ENCODE measurements at places on chromosomes 4 and X.

GRCh38 chr4:82780170-82780751 is 18.3 kb downstream of the SCD5 start:
- no peak for DNase-seq

GRCh38 chr4:115113506-115114106 is at the start of gene NDST4:
TSS of gene NDST4 (minus strand) at chr4:115113620. CDS start at chr4:115077036, 36,584 bp downstream.
- DNase-seq, result no peak

GRCh38 chrX:154298312-154298711 is 2.7 kb downstream of the TKTL1 start:
- DNase-seq, result no peak

DNA sequence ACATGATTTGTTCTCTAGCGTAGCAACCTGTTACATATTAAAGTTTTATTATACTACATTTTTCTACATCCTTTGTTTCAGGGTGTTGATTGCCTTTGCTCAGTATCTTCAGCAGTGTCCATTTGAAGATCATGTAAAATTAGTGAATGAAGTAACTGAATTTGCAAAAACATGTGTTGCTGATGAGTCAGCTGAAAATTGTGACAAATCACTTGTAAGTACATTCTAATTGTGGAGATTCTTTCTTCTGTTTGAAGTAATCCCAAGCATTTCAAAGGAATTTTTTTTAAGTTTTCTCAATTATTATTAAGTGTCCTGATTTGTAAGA is 2.4 kb downstream of the ALB start:
- no peak for DNase-seq

- no peak for DNase-seq
Observed at GRCh38 chrX:155314260-155314659, 20.2 kb downstream of the CLIC2 start.

- DNase-seq, result no peak
Observed at GRCh38 chr4:76420762-76421581, at the start of gene CCDC158. TSS of gene CCDC158 (minus strand) at chr4:76421141. CDS start at chr4:76403207, 17,934 bp downstream.

GRCh38 chr4:36000941-36001557 is 243.3 kb downstream of the ARAP2 start:
- no peak for DNase-seq

DNA sequence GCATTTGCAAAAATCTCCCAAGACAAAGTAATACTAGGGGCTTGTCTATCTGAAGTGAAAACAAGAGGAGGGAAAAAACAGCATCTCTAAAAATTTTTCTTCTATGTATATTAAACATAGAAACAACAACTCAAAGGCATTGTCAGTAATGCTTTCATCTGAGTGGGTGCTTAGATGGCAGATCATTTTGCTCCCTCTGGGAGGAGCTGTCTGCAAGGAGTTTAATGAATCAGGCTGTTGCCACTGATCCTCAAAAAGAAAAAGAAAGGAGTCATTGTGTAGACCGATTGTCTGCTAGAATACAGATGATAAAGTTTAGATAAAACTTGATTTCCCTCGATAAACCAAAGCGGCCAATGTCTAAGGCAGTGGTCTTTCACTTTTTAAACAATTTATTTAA is 49.7 kb upstream of the KLHL8 start:
- no peak for DNase-seq

DNA sequence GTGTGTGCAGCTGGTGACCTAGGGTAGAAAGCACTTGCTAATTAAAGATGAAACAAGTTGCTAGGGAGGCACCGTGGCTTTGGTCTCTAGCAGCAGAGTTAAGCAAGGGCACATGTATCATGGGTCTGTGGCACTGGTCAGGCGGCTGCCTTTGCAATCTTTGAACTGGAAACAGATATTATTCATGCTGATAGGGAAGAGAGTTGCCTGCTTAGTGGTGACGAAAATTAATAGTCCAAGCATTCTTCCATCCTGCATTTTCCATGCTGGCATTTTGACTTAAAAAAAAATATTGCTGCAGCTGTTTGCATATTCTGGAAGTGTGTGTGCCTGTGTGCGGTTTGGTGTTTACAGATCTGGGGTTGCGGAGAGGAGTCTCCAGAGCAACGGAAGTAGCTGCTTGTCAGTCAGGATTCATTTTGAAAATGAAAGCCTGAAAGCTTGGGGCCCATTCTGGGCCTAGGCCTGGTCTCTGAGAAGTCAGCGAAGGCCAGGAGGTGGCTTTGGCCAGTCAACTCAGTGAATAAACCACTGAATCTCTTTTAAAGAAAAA is 2.3 kb upstream of the SOWAHD start:
- peak; percentile 73 for DNase-seq

- no peak for DNase-seq
Observed at GRCh38 chr4:5686338-5686737, 22.0 kb downstream of the EVC2 start.

- no peak for DNase-seq
Observed at GRCh38 chr4:76626686-76627465, 191.8 kb downstream of the SHROOM3 start.

- no peak for DNase-seq
Observed at GRCh38 chr4:166195101-166195500, 322.1 kb downstream of the TLL1 start.

DNA sequence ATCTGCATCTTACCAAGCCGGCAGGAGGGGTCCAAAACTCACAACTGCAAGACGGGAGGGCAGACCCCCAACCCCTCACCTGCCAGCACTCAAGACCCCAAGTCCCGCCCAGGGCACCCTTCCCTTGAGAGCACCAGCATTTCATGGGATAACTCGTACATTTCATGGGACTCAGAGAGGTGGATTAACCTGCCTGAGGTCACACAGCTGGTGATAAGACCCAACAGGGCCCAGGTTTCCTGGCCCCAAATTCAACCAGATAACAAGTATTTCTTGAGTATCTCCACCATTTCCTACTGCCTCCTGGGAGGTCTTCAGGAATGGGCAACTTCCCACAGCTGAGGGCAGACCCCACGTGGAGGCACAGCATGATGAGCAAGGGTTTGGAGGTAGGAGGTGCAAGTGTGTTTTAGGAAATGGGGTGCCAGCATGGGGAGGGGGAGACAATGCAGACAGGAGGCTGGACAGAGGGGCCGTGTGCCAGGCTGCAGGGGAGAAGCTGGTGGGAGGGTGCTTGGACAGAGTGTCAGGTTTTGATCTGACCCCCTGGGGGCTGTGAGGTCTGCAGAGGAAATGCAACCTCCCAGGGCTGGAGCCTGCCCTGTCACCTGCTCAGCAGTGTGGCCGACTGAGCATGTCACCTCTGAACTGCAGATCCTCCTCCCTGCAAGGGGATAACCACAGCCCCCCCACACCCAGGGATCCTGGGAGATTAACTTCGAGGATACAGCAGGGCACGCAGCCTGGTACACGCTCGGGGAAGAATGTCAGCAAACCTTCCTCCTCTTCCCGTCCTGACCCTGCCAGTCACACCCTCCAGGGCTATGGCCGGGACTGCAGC is 4.4 kb downstream of the ADRA2C start:
- DNase-seq, result no peak

DNA sequence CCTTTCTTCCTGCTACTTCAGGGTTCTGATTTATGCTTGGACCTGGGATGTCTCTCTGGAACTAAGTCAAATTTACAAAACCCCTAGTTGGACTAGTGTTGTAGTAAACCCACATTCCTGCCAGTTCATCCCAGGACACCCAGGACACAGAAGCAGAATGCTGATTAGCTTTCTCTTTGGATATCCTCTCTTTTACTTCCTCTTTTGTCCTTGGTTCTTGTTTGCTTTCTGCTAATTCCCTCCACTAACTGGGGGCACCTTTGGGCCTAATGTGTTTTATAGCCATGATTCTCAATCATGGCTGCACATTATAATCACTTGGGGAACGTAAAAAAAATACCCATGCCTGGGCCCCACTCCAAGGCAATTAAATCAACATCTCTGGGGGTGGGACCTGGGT is 42.5 kb downstream of the LANCL3 start:
- no peak for DNase-seq

GRCh38 chrX:45006002-45006800 is 133.2 kb downstream of the KDM6A start:
- DNase-seq, result no peak

DNA sequence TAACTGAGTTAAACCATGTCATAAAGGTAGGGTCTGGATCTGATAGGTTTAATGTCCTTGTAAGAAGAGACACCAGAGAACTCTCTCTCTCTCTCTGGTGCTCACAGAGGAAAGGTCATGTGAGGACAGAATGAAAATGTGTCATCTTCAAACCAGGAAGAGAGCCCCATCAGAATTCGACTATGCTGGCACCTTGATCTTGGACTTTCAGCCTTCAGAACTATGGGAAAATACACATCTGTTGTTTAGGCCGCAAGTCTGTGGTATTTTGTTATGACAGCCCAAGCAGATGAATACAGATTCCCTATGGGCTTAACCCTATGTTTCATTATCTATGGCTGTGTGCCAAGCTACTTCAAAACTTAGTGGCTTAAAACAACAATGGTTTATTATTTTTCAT is 105.5 kb upstream of the DDIT4L start:
- no peak for DNase-seq

DNA sequence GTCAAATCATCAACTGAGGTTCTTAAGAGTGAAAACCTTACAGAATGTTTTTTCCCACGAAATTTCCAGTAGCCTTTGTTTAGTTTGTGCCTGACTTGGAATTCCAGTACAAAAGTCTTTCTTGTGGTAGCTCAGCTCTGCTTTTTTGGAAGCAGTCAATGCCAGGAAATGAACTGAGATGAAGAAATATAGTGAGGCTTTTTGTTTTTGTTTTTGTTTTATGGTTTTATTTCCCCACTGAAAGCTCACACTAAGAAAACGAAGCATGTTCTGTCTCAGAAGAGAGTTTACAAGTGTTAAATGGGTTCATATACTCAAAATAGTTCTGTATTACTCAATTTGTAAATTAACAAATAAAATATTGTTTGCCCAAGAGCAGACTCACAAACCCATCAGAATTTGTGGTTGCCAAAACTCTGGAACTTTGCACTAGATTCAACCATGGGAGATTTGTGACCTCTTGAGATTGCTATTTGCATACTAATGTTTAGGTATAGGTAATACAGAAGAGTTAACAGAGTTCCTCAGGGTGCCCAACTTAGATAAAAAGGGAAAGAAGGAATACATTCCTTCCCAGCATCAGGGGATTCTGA is 1060.8 kb downstream of the FAT4 start:
- DNase-seq, result no peak

GRCh38 chr4:61380865-61381264 is 180.7 kb downstream of the ADGRL3 start:
- no peak for DNase-seq

DNA sequence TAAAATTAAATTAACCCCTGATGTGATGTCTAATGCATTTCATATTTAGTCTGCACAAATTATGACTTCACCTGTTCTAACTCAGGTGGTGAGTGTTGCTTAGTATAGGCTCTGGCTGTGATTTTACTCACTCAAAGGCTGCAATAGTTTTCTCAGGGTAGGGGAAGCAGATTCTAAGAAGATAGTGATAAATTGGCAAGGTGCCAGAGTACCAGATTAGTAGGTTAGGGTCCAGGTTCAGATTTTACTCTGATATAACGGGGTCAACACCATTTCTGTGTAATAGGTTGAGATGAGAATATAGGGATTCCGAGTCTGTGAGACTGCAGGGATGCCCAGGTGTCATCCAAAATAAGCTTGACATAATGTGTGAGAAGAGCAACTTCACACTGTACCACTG is 1049.6 kb downstream of the STIM2 start:
- DNase-seq, result no peak

DNA sequence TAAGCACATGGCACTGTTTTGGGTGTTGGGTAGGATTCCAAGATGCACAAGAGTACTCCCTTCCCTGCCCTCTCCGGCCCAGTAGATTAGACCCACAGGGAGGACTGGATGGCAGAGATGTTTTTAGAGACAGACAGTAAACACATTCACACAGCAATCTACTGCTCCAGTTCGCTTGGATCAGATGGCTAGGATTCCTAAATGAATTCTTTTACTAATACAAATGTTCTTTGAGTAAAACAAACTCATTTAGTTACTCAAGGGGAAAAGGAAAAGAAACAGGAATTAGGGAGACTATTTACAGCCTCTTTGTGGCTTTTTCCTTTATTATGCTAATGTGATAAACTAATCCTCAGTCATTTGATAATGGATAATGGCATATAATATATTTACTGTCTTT is 5.9 kb downstream of the SNX25 start:
- no peak for DNase-seq

GRCh38 chr4:6290769-6291547 is 21.3 kb downstream of the WFS1 start:
- no peak for DNase-seq

DNA sequence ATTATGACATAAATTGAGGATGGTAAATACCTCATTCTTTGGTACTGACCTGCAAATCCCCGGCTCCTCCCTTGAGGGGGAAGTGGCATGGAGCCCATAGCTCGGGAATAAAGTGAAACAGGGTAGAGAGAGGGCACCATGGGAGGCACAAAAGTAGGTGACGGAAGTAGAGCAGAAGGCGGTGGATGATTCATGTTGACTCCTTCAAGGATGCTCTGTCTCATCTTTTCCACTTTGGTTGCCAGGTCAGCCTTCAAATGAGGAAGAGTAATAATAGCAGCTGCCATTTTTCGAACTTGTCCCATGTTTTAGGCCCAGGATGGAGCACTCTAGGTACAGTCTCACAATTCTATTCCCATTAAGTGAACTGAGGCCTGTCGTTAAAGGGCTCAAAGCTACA is 41.4 kb upstream of the PHF8 start:
- no peak for DNase-seq

DNA sequence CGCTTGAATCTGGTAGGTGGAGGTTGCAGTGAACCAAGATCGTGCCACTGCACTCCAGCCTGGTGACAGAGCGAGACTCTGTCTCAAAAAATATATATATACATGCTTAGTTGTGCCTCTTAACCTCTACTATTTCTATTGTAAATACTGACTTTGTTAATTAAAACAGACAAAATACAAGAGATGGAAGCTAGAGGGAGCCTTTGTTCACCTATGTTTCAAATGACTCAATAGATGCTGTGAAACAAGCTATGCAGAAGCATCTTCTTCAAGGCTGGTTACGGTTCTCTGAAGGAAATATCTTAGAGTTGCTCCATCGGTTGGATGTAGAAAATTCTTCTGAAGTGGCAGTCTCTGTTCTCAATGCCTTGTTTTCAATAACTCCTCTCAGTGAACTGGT is 6.2 kb downstream of the NCAPG start:
- peak; percentile 30 for DNase-seq

DNA sequence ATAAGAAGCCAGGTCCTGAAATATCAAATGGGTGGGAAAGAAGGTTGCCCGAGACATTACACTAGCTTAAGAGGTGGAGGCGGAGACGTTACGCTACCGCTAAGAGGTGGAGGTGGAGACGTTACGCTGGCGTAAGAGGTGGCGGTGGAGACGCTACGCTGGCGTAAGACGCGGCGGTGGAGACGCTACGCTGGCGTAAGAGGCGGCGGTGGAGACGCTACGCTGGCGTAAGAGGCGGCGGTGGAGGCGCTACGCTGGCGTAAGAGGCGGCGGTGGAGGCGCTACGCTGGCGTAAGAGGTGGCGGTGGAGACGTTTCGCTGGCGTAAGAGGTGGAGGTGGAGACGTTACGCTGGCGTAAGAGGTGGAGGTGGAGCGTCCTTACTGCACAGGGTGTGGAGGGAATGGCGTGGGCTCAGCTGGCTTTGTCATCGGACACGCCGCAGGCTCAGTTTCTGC is 12.8 kb downstream of the CYP4V2 start:
- DNase-seq, result no peak

- DNase-seq, result no peak
Observed at GRCh38 chr4:124111411-124111810, 601.1 kb downstream of the ANKRD50 start.

GRCh38 chr4:5199912-5200311 is 148.6 kb downstream of the STK32B start:
- no peak for DNase-seq

Measured in GM10248 (cell line).